ENCODE measurements at places on chromosomes 4 and X. TPM values are rescaled to one million over a fixed set of nuclear protein-coding genes. Genes with fewer than 3 reads are reported as not detected.

ASB9 gene
- total RNA-seq = 19.7 TPM

DTHD1 gene
- not detected for total RNA-seq

MSANTD1 gene
- not detected for total RNA-seq

HTATSF1 gene
- total RNA-seq = 76.5 TPM

C4orf50 gene
- not detected for total RNA-seq

LGI2 gene
- total RNA-seq = 0.06 TPM

PPP4R3C gene
- total RNA-seq = not detected

DUSP21 gene
- not detected for total RNA-seq

ARX gene
- 0.49 TPM for total RNA-seq
